ENCODE measurements at places on chromosomes 12 and 14. TPM values are rescaled to one million over a fixed set of nuclear protein-coding genes. Genes with fewer than 3 reads are reported as not detected.
A peak's percentile ranks its signal among the peaks of the same experiment; 100 is the strongest.

- H3K27me3 ChIP-seq, result no peaks in the 10 kb centered on the region
- DNase-seq, result no peak
- no peak overlapping the region for H3K27ac ChIP-seq
- H3K4me1 ChIP-seq, result no peaks in the 10 kb centered on the region
- H3K36me3 ChIP-seq, result peaks cover 10% of the 10 kb centered on the region
- H3K4me3 ChIP-seq, result no peak overlapping the region
These were observed 10.7 kb downstream of the RAD52 start for GRCh38 chr12:938810-939209.

DNA sequence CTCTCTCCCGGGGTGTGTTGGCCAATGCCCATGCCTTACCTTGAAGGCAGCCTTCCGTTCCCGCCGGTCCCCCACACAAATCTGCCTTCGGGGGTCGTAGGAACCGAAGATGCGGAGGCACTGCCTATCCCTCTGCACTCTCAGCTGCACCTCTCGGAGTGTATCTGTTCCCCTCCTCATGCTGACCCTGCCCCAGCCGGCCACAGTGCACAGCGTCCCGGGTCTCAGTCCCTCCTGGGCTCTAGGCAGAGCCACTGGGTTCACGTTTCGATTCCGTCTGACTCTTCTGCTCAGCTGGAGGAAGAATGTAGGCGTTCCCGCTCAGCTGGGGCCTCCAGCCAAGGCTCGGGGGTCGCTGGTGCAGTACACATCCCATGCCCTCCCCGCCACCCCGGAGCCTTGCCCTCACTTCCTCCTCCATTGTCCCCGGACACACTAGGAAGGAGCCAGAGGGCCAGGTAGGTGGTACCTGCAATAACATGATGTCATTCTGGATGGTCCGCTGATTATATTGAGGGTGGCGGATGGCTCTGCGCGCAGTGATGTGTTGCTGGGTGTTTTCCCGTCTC lies 1.8 kb downstream of the CTSG start:
- no peaks in the 10 kb centered on the region for H3K4me1 ChIP-seq
- no peak overlapping the region for H3K4me3 ChIP-seq
- no peaks in the 10 kb centered on the region for H3K36me3 ChIP-seq
- DNase-seq, result no peak

GRCh38 chr12:51187370-51187987 lies 14.5 kb upstream of the TFCP2 start:
- no peak overlapping the region for H3K27ac ChIP-seq
- no peak overlapping the region for H3K4me3 ChIP-seq
- H3K4me1 ChIP-seq, result no peaks in the 10 kb centered on the region
- no peaks in the 10 kb centered on the region for H3K27me3 ChIP-seq
- no peak for DNase-seq
- no peaks in the 10 kb centered on the region for H3K36me3 ChIP-seq

AMIGO2 gene
- total RNA-seq, result 3.3 TPM

- no peak overlapping the region for H3K27ac ChIP-seq
- no peaks in the 10 kb centered on the region for H3K36me3 ChIP-seq
- peaks cover 2% of the 10 kb centered on the region for H3K4me1 ChIP-seq
- no peak overlapping the region for H3K4me3 ChIP-seq
- no peaks in the 10 kb centered on the region for H3K27me3 ChIP-seq
These were observed 37.6 kb upstream of the GRIP1 start for GRCh38 chr12:66716522-66716921.

DNA sequence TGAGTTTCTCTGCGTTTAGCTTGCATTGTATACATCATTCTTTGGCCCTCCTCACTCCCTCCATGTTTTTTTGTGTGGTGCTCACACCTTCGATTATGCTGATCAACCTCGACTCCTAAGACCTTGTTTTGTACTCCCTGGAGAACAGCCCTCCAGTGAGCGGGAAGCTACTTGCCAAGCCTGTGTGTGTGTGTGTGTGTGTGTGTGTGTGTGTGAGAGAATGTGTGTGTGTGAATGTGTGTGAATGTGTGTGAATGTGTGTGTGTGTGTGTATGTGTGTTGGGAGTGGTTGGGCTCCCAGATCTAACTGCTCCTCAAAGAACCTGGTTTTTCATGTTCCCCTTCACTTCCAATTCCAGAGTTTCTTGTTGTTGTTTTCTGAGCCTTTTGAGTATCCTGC lies 6.0 kb downstream of the NYNRIN start:
- no peaks in the 10 kb centered on the region for H3K4me1 ChIP-seq
- no peaks in the 10 kb centered on the region for H3K36me3 ChIP-seq
- H3K4me3 ChIP-seq, result no peak overlapping the region
- no peak overlapping the region for H3K27ac ChIP-seq

TMTC1 gene
- total RNA-seq, result 19.8 TPM

- no peaks in the 10 kb centered on the region for H3K36me3 ChIP-seq
- H3K27ac ChIP-seq, result no peak overlapping the region
- no peak overlapping the region for H3K4me3 ChIP-seq
- H3K4me1 ChIP-seq, result peaks cover 14% of the 10 kb centered on the region
- peaks cover 71% of the 10 kb centered on the region for H3K27me3 ChIP-seq
These were observed 842 bp upstream of the CISTR start for GRCh38 chr12:53752621-53753020.

AGAP2 gene
- 1.7 TPM for total RNA-seq

KRT73 gene
- not detected for total RNA-seq

DNA sequence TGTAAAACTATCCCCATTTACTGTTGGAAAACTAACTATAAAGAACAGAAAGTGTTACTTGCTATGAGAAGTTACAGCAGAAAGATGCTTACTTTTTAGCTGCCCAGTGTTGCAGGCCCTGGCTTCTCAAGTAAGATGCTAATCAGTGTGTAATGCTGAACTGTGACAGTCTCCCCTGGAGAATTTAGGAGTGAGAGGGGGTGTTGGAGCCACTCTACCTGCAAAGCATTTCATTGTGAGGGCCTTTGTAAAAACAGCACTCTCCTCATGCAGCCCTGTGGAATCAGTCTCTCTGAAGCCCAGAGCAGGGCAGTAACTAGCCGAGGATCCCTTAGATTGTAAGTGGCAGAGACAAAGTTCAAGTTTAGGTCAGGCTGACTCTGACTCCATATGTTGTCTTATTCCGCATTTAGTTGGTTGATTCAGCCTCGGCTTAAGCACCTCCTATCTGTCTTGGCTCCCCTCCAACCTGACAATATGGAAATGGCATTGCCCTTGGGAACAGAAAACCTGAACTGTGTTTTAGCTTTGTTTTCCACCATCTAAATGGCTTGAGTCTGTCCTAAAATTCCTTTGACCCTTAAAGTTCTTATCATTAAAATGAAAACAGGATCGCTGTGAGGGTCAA lies 141.3 kb downstream of the PRKCH start:
- H3K36me3 ChIP-seq, result no peaks in the 10 kb centered on the region
- peaks cover 14% of the 10 kb centered on the region for H3K4me1 ChIP-seq
- H3K27ac ChIP-seq, result no peak overlapping the region
- no peak for DNase-seq
- H3K27me3 ChIP-seq, result no peaks in the 10 kb centered on the region

SERPINA4 gene
- total RNA-seq, result not detected

- no peak for DNase-seq
- H3K27ac ChIP-seq, result no peak overlapping the region
- no peak overlapping the region for H3K4me3 ChIP-seq
- no peaks in the 10 kb centered on the region for H3K36me3 ChIP-seq
- H3K4me1 ChIP-seq, result peaks cover 2% of the 10 kb centered on the region
These were observed 135.3 kb downstream of the FGD4 start for GRCh38 chr12:32534698-32535097.

DNA sequence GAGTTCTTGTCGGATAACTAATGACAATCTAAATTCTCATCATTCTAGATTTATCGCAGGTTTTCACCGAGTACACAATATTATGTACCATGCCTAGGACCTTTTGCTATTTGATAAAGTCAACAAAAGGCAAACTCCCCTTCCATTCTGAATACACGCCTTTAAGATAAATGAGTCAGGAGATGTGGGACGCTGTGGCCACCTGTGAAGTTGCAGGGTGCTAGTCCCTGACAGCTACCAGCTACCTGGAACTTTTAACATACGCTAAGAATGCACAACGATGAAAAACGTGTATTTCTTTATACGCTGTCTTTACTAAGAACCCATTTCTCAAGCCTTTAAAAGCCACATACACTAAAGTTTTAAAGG lies 678 bp downstream of the MDM1 start:
- no peak for DNase-seq
- H3K27me3 ChIP-seq, result no peaks in the 10 kb centered on the region
- no peaks in the 10 kb centered on the region for H3K4me1 ChIP-seq
- H3K4me3 ChIP-seq, result peak overlapping the region; percentile 67
- H3K36me3 ChIP-seq, result peaks cover 4% of the 10 kb centered on the region
- H3K27ac ChIP-seq, result no peak overlapping the region

DNA sequence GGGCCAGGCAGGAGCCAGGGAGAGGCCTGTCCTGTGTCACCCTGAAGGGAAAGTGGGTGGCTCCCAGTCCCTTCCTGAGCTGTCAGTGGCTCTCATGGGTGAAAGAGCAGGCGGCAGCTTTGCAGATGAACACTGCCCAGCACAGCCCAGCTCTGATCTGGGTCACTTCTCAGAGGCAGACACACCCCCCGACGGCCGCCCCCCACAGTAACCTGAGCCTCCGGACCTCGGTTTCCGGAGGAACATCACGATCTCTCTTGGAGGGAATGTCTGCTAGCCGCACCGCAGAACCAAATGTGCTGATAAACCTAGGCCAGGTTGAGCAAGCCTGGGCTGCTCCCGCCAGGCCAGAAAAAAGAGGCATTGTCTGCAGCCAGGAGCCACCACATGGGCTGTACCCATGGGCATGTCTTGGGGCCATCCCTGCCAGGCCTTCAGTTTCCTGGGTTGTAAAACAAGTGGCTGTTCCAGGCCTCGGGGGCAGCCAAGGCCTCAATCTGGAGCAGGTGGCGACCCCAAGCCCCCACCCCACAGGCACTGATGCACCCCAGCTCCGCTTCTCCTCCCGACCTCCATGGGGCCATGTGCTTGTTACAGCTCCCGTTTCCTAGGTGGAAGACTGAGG lies 57.6 kb downstream of the NCOR2 start:
- no peaks in the 10 kb centered on the region for H3K27me3 ChIP-seq
- DNase-seq, result no peak
- H3K27ac ChIP-seq, result peak overlapping the region; percentile 47

DNA sequence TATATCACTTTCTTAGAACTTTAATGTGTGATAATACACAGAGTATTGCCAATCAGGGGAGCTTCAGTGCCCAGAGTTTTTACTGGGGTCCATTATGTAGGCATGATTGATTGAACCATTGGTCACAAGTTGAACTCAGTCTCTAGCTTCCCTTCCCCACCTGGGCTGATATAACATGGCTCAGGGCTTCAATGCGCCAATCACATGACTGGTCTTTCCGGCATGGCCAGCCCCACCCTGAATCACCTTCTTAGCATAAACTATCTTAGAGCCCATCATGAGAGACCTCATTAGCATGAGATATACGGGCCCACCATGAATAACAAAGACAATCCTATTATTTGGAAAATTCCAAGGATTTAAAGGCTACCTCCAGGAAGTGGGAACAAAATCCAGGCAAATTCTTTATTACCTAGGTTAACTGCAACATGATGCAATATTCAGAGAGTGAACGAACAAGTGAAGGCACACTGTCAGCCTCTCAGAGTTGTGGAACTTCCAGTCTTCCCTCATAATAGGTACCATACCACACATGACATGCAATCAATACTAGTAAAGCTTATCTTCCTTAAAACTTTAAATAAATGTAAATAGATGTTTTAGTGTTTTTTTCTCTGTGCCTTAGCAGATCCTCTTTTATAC lies 3.2 kb upstream of the CLEC4A start:
- H3K27ac ChIP-seq, result no peak overlapping the region
- H3K4me3 ChIP-seq, result no peak overlapping the region

- no peaks in the 10 kb centered on the region for H3K36me3 ChIP-seq
- DNase-seq, result no peak
- no peak overlapping the region for H3K27ac ChIP-seq
- H3K27me3 ChIP-seq, result peaks cover 11% of the 10 kb centered on the region
- H3K4me3 ChIP-seq, result no peak overlapping the region
These were observed 4.1 kb upstream of the PLEK2 start for GRCh38 chr14:67416085-67416484.

FAM222A gene
- 1.1 TPM for total RNA-seq

FAM90A1 gene
- not detected for total RNA-seq

- H3K4me1 ChIP-seq, result peaks cover 2% of the 10 kb centered on the region
- peaks cover 25% of the 10 kb centered on the region for H3K27me3 ChIP-seq
- H3K27ac ChIP-seq, result no peak overlapping the region
- no peak overlapping the region for H3K4me3 ChIP-seq
- no peaks in the 10 kb centered on the region for H3K36me3 ChIP-seq
- no peak for DNase-seq
These were observed 3.3 kb downstream of the ACVR1B start for GRCh38 chr12:51954561-51955361.

TAS2R7 gene
- not detected for total RNA-seq

GRCh38 chr12:104354868-104355570 lies 51.5 kb downstream of the EID3 start:
- H3K36me3 ChIP-seq, result no peaks in the 10 kb centered on the region
- H3K4me1 ChIP-seq, result peaks cover 7% of the 10 kb centered on the region
- DNase-seq, result peak; percentile 22
- H3K4me3 ChIP-seq, result no peak overlapping the region
- no peaks in the 10 kb centered on the region for H3K27me3 ChIP-seq

P2RX2 gene
- total RNA-seq, result 0.84 TPM

GRCh38 chr12:2154050-2154449 lies 101.3 kb downstream of the CACNA1C start:
- H3K4me3 ChIP-seq, result no peak overlapping the region
- no peak for DNase-seq
- H3K27ac ChIP-seq, result no peak overlapping the region
- no peaks in the 10 kb centered on the region for H3K27me3 ChIP-seq

IFNG-AS1 gene
- total RNA-seq, result not detected

GRCh38 chr12:55060470-55060869 lies 40.7 kb downstream of the NEUROD4 start:
- no peaks in the 10 kb centered on the region for H3K36me3 ChIP-seq
- DNase-seq, result no peak
- no peaks in the 10 kb centered on the region for H3K4me1 ChIP-seq

DNA sequence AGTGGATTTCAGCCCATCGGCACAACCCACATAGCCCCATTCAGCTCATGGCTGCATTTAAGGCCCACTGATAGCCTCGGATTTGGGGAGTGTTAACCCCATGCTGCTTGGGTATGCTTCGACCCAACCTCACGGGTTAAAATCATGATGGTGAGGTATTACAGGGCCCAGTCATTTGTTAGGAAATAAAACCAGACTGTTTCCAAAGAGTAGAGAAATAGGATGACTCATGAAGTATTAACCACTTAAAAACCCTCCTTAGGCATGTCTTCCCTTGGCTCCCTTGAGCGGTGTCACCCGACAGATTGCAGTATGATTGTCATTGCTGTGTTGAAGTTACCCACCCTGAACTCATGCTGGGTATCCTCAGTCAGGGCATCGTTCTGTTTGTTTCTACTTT lies 289.1 kb downstream of the CACNA1C start:
- no peaks in the 10 kb centered on the region for H3K27me3 ChIP-seq
- peaks cover 9% of the 10 kb centered on the region for H3K4me1 ChIP-seq
- DNase-seq, result no peak
- no peaks in the 10 kb centered on the region for H3K36me3 ChIP-seq

GRCh38 chr12:3272958-3273357 lies 195.8 kb downstream of the TSPAN9 start:
- no peaks in the 10 kb centered on the region for H3K27me3 ChIP-seq
- H3K4me1 ChIP-seq, result peaks cover 6% of the 10 kb centered on the region
- H3K36me3 ChIP-seq, result no peaks in the 10 kb centered on the region
- H3K27ac ChIP-seq, result no peak overlapping the region
- DNase-seq, result no peak
